ENCODE measurements at places on chromosomes 6 and 20. TPM values are rescaled to one million over a fixed set of nuclear protein-coding genes. Genes with fewer than 3 reads are reported as not detected.

- DNase-seq = peak; percentile 30
These were observed 9.6 kb upstream of the IL17A start for GRCh38 chr6:52176550-52176949.

GRCh38 chr20:24912397-24913075, 36.5 kb upstream of the CST7 start:
- no peak for DNase-seq

DNA sequence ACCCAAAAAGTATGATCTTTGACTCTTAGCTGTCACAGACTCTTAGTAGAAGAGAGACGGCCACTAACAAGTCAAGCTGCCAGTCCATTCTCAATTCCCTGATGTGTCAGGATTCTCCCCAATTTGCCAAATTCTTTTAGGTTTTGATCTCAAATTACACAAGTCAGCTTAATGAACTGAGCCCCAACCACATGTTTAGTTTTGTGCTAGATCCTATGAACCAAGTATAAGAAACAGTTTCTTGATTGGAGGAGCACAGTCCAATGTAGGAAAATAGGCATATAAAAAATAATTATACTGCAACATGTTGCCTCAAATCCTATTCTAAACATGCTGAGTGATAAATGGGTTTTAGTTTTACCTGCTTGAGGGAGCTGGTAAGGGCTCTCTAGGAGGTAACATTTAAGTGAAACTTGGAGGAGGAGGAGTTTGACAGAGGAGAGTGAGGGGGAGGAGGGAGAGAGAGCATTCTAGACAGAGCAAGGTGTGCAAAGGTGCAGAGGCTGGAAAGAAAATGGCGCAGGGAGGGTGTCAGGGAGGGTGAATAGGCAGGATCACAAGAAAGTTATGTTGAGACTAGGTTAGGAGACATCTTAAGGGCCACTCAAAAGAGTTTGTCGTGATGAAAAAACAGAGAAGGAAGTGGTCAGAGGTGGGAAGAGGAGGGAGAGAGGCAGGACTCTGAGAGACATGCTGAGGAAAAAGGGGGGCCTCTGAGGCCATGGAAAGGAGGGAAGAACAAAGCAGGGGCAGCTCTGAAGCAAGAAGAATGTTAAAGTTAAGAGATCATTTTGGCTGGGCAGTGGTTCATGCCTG, 22.8 kb upstream of the FAM83C start:
- no peak for DNase-seq

DNA sequence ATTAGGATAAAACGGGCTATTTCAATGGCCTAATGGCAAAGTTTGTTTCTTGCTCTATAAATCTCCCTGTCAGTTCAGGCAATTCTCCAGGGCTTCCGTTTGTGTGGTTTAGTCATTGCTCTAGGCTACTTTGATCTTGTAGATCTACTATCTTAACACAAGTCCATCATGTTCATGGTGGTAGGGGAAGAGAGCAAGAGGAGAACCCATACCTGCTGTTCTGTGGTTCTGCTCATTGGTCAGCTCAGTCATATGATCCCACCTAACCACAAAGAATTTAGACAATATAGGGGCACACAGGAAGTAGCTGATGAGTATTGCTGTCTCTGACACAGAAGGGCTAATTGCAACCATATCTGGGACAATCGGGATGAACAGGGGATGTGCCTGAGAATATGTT, 4.9 kb upstream of the DEK start:
- no peak for DNase-seq

GRCh38 chr20:2217857-2218539, 77.8 kb upstream of the TGM3 start:
- peak; percentile 6 for DNase-seq

- DNase-seq = no peak
These were observed 5.8 kb upstream of the IGF2R start for GRCh38 chr6:159963111-159963510.

DNA sequence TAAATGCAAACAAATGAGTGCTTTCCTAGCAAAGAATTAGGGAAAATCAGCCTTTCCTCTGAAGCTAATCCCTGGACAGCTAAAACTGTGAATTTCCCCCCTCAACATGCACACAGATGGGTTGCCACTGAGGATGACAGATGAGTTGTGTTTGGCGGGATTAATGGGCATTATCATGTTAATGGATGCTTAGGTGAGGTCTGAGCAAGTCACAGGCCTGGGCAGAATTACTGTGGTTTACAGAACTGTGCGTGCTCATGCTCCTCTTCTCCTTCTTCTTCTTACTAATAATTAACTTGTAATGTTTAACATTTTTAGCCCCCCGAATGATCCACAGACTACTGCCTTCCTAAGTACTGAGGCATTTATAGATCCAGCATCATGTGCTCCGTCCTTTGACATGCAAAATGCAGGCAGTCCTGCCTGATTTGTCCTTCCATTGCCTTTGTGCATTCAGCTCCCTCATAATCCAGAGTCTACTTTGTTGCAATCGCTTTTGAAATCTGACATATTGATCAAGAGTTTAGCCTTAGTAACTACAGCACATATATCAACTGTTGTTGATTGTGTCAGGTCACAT, 753.4 kb upstream of the MMS22L start:
- no peak for DNase-seq

DNA sequence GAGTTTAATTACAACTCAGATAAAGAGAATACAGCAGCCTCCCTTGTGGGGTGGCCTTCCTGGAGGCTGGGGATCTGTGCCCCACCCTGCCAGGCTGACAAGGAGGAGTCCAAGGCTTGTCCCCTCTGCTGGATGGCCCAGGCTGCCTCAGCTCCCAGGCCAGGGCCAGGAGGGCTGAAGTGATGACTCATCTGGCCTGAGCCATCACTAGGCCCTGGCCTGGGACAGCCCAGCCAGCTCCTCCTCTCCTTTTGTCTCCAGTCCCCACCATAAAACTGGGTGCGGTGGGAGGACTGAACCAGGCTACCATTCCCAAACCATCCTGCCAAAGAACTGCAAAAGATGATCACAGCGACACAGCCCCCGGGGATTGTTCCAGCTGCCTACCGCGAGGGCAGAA, 15.0 kb downstream of the GRM4 start:
- no peak for DNase-seq

DNA sequence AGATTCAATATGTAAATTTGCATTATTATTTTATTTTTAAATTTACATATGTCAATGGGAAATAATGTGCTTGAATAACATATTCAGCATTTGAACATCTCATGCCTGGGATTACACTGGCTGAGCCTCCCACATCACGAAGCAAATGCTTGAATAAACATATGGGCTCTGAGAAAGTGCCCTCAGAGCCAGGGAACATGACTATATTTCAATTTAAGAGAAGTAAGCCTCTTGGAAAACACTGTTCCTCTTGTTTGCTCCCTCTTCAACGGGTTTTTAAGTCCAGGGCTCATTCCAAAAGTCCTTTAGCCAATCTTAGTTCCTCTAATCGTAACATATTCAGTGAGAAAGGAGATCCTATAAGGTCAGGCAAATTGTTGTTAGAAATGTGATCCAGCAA, 122.0 kb downstream of the GMPR start:
- DNase-seq = no peak

DNA sequence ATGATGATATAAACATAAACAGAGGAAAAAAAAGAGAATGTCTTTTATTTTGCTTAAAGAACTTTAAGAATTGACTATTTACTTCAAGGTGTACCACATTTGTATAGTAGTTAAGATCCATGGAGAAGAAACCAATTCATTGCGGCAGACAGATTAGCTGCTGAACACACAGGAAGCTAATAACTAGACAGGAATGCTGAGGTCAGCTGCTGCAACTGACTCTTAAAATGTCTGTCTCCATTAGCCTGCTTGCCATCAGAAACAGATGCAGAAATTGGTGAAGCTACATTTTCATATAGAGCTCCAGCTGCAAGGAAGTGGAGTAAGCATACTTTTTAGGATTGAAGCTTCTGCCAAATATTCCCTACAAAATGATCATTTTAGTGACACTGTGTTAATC, 939.5 kb downstream of the EPHA7 start:
- DNase-seq = no peak

GRCh38 chr6:72649032-72649984, 27.4 kb downstream of the KCNQ5 start:
- peak; percentile 10 for DNase-seq

DNA sequence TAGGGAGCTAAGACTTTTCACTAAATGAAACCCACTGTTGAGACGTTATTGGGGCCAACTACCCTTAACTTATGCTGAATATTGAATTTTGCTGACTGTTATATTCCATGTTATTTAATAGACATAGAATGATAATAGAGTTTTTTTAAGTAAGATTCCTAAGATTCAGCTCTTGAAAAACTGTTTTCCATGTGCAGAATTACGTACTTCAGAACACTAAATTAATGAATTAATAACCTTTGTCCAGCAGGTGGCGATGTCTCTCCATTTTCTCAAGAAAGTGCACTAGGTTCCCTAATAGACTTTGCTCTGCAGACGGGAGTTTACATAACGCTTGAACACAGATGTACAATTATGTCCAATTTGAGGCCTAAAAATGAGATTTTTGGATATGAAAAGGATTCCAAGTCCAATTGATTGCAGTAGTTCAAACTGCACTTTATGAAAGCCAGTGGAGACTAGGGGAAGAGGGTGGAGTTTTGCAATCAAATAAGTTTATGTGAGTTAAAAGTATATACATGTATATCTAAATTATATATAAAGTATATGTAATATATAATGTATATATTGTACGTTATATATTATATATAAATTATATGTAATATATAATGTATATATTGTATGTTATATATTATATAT, 282.1 kb downstream of the UST start:
- peak; percentile 47 for DNase-seq

DNA sequence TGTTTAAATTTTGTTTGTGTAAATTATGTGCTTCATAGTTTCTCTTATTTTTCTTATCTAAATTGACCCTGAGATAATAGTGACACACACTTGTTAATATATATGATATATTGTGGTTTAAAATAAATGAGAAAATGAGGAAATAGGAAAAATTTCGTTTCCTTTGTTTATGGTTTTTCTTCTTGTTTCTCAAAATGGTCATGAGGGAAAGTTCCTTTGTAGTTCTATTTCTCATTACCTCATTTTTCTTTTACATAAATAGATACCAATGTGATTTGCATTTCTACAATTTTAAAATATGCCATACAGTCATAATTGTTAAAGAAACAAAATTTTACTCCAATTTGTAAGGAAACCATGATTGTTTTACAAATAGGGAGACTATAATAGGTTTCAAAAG, 9.2 kb downstream of the OR2A4 start:
- DNase-seq = no peak

DNA sequence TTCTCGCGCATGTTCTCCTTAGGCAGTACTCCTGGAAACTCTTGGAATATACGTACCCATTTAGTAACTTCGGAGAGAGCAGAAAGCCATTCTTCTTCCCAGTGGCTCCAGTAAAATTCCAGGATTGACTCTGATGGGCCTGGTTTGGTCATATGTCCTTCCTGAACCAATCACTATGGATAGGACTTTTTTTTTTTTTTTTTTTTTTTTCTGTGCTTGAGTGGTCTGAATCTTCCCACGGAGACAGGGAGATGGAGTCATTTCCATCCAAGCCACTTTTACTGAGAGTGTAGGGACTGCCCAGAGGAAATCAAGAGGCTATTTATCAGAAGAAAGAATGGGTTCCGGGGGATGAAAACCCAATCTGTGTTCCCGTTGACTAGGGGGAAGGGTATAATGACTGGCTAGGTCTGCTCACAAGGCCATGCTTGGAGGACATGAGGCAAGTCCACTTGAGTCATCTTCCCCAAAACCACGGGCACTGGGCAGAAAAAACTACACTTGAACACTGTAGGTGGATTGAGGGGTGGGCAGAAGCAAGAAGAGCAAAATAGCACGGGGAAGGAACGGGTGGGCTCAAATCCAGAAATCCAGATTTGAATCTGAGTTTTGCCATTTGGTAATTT, 35.4 kb upstream of the MRPS18A start:
- no peak for DNase-seq

DNA sequence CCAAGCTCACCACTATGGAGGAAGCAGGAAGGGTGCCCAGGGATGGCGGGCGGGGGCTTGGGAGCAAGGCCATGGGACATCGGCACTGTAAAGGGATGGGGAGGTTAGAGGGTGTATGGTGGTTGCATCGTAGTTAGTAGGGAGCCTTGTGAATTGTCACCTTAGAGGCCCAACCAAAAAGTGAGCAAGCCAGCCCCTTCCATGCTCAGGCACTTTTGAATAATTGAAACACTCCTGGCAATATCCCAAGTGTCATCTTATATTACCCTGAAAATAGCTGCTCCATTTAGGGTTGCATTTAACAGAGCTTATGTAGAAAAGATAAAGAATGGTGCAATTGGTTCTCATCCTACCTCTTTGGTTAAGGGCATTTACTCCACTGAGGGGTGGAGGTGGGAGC, 169.2 kb downstream of the SAMD5 start:
- DNase-seq = no peak

- no peak for DNase-seq
These were observed 77.7 kb upstream of the KCNG1 start for GRCh38 chr20:51100617-51101016.

DNA sequence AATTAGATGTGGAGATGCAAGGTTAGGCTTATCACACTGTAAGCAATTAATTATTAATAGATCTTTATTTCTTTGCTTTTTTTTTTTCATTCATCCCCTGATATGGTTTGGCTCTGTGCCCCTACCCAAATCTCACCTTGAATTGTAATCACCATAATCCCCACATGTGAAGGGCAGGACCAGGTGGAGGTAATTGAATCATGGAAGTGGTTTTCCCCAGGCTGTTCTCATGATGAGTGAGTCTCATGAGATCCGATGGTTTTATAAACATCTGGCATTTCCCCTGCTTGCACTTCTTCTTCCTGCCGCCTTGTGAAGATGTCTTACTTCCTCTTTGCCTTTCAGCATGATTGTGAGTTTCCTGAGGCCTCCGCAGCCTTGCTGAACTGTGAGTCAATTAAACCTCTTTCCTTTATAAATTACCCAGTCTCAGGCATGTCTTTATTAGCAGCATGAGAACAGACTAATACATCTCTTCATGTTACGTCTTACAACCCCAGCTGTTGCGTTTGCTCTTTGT, 333.8 kb downstream of the CDH26 start:
- DNase-seq = no peak

GRCh38 chr20:46683939-46684750, 5.1 kb downstream of the TP53RK start:
- DNase-seq = no peak

FAXC gene
- total RNA-seq = not detected

LPIN3 gene
- total RNA-seq = 1.4 TPM

LST1 gene
- 29.1 TPM for total RNA-seq

RAET1L gene
- not detected for total RNA-seq

HLA-B gene
- total RNA-seq = 2,773 TPM

ANKRD66 gene
- not detected for total RNA-seq

DUSP22 gene
- 23.9 TPM for total RNA-seq

CBLN4 gene
- total RNA-seq = not detected

NOTCH4 gene
- total RNA-seq = 1.3 TPM

TFAP2C gene
- total RNA-seq = not detected
